ENCODE measurements at places on chromosomes 13 and 19.

GRCh38 chr19:21900401-21900800, 64.4 kb upstream of the ZNF43 start:
- no peak for DNase-seq

- no peak for DNase-seq
Measured at GRCh38 chr13:30480292-30480950, 14.7 kb upstream of the HMGB1 start.

- no peak for DNase-seq
Measured at GRCh38 chr19:57803594-57804325, 11.0 kb downstream of the ZNF552 start.

- DNase-seq, result no peak
Measured at GRCh38 chr13:51771418-51772104, 32.4 kb downstream of the DHRS12 start.
